T-helper 1 cell treated with Interleukin-12 subunit alpha and Interleukin-12 subunit beta and Interleukin-4 antibody, amounts not matched to agents 30 ng/mL and 1 ng/mL, for 36 hours (primary cell): ENCODE measurements at places on chromosomes 12 and 14. TPM values are rescaled to one million over a fixed set of nuclear protein-coding genes. Genes with fewer than 3 reads are reported as not detected.

The GAS2L3 gene
- total RNA-seq, result 4.2 TPM in 2 replicates

The OASL gene
- total RNA-seq, result 21.2 and 22.7 TPM in 2 replicates

The FAIM2 gene
- total RNA-seq, result 0.83 and 0.88 TPM in 2 replicates

The LGR5 gene
- total RNA-seq, result not detected in 2 replicates

The COQ10A gene
- 17.9 and 19.9 TPM in 2 replicates for total RNA-seq

The CLECL1 gene
- total RNA-seq, result 5.0 and 7.9 TPM in 2 replicates

The DNAJC22 gene
- not detected in 2 replicates for total RNA-seq

The CBLN3 gene
- 17.7 and 18.5 TPM in 2 replicates for total RNA-seq

The IL31 gene
- 0.24 TPM in 1 of 2 replicates, not detected in the other for total RNA-seq

The GNG2 gene
- 185 and 190 TPM in 2 replicates for total RNA-seq

The PLEK2 gene
- total RNA-seq, result 0.22 and 0.56 TPM in 2 replicates

The PTPN11 gene
- 105 TPM in 2 replicates for total RNA-seq

The ARHGEF25 gene
- 0.34 and 0.51 TPM in 2 replicates for total RNA-seq

The TPH2 gene
- total RNA-seq, result not detected in 2 replicates

The CPNE8 gene
- 3.3 and 4.6 TPM in 2 replicates for total RNA-seq

The EDDM3A gene
- not detected in 2 replicates for total RNA-seq

The SPTSSA gene
- 12.0 and 13.8 TPM in 2 replicates for total RNA-seq

The CLEC1A gene
- total RNA-seq, result not detected in 2 replicates

The TMEM63C gene
- total RNA-seq, result 0.27 and 0.80 TPM in 2 replicates

The KLRC2 gene
- total RNA-seq, result not detected in 2 replicates

The ALDH1L2 gene
- total RNA-seq, result 0.78 and 1.2 TPM in 2 replicates

The PRR4 gene
- total RNA-seq, result 2.1 and 2.4 TPM in 2 replicates

The DBX2 gene
- total RNA-seq, result not detected in 2 replicates

The RERG gene
- total RNA-seq, result 0.20 TPM in 1 of 2 replicates, not detected in the other

The KRT83 gene
- total RNA-seq, result not detected in 2 replicates

The PPHLN1 gene
- 83.8 and 83.9 TPM in 2 replicates for total RNA-seq

The RAB21 gene
- 63.3 and 70.8 TPM in 2 replicates for total RNA-seq

The KRT2 gene
- 0.20 and 0.27 TPM in 2 replicates for total RNA-seq

The PDZRN4 gene
- not detected in 2 replicates for total RNA-seq

The LRRC43 gene
- 0.29 TPM in 1 of 2 replicates, not detected in the other for total RNA-seq

The SRRM4 gene
- total RNA-seq, result not detected in 2 replicates

The NKX2-8 gene
- not detected in 2 replicates for total RNA-seq

The IGF1 gene
- 0.46 and 0.59 TPM in 2 replicates for total RNA-seq

The REM2 gene
- 0.51 and 1.0 TPM in 2 replicates for total RNA-seq

The KRT79 gene
- not detected in 2 replicates for total RNA-seq

The TCL1A gene
- not detected in 2 replicates for total RNA-seq

The P2RX4 gene
- total RNA-seq, result 38.3 and 42.0 TPM in 2 replicates

The KLRB1 gene
- 1.2 and 1.4 TPM in 2 replicates for total RNA-seq

The SLC6A15 gene
- total RNA-seq, result not detected in 2 replicates

The TAS2R8 gene
- not detected in 2 replicates for total RNA-seq

The PAX9 gene
- total RNA-seq, result 0.05 TPM in 1 of 2 replicates, not detected in the other
